ENCODE measurements at places on chromosomes 3 and 15.

DNA sequence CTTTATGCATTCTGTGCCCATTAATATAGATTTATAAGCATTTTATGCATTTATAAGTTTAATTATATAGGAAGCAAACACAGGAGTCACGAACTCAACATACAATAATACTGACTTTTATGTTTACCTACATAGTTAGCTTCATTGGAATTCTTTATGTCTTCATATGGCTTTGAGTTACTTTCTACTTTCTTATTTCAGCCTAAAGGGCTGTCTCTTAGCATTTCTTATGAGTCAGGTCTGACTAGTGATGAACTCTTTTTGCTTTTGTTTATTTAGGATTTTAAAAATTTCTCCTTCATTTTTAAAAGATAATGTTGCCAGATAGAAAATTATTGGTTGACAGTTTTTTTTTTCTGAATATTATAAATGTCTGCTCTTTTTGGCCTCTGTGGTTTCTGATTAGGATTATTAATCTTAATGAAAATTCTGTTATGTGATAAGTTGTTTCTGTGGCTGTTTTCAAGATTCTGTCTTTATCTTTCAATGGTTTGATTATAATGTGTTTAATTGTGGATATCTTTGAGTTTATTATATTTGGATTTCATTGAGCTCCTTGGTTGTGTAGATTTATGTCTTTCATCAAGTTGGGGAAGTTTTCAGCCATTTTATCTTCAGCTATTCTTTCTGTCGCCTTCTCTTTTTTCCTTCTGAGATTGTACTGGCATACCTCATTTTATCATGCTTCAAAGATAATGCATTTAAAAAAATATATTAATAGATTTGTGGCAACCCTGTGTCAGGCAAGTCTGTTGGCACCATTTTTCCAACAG lies 54.3 kb downstream of the ATP2C1 start:
- no peak for DNase-seq

- no peak for DNase-seq
Observed at GRCh38 chr15:27725731-27726130, 373.4 kb downstream of the OCA2 start.

DNA sequence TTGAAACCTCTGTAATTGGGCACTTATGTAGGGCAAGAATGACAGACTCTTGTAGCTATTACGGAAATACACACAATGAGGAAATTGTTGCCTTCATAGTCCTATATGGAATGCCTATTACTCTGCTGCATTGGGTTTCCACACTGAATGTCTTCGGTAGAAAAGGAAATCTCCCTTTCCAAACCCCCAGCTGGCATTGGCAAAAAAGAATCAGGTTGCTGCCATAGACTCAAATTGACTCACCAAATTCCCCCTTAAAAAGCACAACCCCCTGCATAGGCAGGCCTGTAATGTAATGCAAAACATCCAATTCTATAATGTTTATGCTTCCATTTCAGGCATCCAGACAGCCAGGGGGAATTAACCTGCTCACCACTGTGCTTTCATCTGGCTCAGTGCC lies 44.8 kb upstream of the NTRK3 start:
- DNase-seq = no peak

DNA sequence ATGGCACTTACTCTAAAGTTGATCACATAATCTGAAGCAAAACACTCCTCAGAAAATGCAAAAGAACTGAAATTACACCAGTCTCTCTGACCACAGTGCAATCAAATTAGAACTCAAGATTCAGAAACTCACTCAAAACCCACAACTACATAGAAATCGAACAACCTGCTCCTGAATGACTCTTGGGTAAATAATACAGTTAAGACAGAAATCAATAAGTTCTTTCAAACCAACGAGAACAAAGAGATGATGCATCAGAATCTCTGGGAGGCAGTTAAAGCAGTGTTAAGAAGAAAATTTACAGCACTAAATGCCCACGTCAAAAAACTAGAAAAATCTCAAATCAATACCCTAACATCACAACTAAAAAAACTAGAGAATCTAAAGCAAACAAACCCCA lies 227.2 kb downstream of the CTNNB1 start:
- no peak for DNase-seq

DNA sequence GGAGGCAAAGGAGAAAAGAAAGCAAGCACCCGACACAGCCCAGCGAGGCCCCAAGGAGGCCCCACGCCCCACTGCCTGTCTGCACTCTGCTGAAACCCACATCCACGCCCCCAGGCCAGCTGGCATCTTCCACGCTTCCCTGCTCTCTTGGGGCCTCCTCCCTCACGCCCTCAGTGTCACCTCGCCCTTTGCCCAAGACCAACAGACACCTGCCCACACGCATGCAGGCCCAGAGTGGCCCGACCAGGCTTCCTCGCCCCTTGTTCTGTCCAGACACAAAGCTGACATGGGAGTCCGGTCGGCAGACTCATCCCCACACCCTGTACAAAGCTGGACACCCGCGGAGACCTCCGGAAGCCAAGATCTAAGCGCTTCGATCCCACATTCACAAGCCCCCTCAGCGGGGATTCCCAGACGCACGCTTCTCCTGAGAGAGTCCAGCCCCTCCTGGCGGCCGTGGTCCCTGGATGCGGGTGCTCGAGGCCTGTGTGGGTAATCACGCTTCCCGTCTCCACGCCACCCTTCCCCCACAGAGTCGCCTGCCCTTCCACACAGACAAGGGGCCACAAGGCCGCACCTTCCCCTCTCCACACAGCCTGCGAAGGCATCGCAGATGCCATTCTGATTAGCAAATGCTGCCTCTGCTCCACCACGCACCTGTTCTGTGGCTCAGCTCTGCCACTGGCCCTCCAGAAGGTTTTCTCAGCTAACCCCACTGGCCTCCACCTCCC lies 176.6 kb downstream of the XXYLT1 start:
- DNase-seq = no peak

GRCh38 chr15:73927003-73927475 lies 777 bp downstream of the LOXL1 start:
- no peak for DNase-seq

DNA sequence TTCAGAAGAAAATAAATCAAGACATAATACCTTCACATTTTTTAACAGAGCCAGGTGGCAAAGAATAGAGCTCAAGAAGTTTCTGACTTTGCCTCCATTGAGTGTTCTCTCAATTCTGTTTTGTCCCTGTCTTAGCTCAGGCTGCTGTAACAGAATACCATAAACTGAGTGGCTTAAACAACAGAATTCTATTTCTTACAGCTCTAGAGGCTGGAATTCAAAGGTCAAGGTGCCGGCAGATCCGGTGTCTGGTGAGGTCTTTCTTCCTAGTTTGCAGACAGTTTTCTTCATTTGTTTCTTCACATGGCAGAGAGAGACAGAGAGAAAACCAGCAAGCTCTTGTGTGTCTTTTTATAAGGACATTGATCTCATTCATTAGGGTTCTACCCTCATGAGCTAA lies 25.6 kb downstream of the IQCH start:
- no peak for DNase-seq
